ENCODE measurements at places on chromosomes 11 and 22.

- no peak for DNase-seq
Observed at GRCh38 chr11:22559416-22559815, 66.2 kb downstream of the FANCF start.

GRCh38 chr11:117796872-117797529, at the start of gene DSCAML1:
Gene DSCAML1, minus strand, starts transcription at chr11:117797216. Its CDS starts 137 bp downstream, at chr11:117797079.
- DNase-seq, result peak; percentile 24

GRCh38 chr11:66859686-66860448, 3.0 kb downstream of the LRFN4 start:
- DNase-seq, result no peak

GRCh38 chr11:33643167-33643824, 57.3 kb downstream of the C11orf91 start:
- no peak for DNase-seq

All from activated B cell treated with CpG ODN at 0.5 μM for 24 hours (primary cell).